ENCODE measurements at places on chromosomes 4 and X.

DNA sequence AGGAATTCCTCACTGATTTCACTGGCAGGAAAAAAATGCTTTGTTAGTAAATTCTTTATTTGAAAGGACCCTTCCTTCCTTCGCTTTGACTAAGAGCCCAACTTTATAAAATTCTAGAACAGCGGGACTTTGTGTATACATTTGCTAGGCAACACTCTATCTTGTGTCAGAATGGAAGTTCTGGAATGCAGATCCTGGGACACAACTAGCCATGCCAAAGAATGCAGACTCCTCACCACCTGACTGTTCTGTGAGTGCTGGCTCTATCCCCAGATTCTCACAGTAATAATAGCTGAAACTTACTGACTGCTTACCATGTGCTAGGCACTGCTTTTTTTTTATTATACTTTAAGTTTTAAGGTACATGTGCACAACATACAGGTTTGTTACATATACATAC, 73.3 kb upstream of the ZDHHC15 start:
- DNase-seq = no peak

GRCh38 chr4:145723336-145723735, 43.4 kb downstream of the C4orf51 start:
- no peak for DNase-seq

DNA sequence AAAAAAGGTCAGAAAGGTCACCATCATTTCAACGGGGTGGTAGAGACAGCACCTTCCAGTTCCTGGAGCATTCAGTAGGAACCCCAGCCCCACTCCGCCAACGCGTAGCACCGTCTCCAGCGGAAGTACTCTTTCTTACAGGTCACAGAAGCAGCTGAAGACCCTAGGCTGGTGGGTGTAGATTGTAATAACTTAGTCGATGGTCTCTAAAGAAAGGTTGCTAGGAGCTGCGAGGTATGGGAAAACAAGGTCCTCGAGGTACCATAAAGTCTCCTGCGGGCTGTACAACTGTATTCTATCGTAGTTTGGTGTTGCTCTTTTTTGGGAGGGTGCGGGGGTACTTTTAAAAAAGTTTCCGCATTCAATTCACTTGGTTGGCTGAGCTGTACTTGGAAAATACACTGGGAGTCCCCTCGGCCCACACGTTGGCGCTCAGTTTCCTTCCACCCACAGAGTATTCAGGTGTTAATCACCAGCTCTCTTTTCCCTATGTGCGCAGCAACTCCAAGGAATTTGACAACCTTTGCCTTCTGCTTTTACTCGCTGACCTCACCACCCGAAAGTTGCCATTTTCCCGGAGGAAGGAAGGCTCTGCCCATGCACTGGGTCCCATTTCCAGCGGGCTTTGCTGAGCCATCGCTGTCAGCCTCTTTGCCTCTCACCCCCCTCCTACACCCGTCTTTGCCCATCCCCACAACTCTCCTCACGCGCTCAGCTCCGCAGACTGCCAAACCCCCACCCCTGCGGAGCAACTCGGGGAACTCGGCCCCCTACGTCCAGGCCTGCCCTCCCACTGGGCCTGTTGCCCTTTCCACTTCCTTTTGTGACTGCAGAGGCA, 4.8 kb upstream of the SOX3 start:
- no peak for DNase-seq

GRCh38 chrX:133332737-133333136, 82.6 kb downstream of the GPC4 start:
- no peak for DNase-seq

- no peak for DNase-seq
These were observed 82.5 kb downstream of the HS6ST2 start for GRCh38 chrX:132875650-132876522.

DNA sequence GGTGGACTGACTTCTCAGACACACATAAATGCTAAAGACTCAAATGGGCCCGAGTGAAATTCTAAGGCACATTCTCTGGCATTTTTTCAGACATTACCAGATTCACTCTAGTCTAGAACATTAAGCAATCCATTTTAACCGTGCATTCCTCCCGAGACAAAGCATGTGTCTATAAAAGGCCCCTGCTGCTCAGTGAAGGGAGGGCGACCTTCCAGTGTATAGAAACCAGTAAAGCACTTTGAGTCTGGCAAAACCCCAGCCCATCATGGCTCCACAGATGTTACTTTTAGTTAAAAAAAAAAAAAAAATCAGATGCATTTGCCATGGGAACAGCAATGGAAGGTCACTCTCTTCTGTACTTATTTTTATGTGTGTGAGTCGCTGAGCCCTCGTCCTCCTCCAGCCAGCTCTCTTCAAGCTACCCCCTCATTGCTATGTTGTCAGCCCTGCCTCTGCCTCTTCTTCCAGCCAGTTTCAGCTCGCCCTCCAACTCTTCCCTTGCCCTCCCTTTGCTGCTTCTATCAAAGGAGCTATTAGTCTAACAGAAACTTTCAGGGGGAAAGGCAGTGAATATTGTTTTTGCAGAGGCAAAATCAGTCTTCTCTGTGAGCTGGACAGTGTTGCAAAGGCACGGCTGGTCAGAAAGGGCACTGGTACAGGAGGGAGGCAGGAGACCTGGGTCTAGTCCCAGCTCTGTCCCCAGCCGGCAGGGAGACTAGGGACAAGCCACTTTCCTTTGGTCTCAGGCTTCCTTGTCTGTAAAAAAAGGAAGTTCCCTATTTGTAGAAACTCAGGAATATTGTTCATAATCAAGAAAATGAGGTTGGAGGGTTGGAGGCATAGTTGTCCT, 644.2 kb downstream of the ZNF674 start:
- no peak for DNase-seq
